ENCODE measurements at places on chromosomes 5 and 9.

- no peak for DNase-seq
Measured at GRCh38 chr9:120916588-120916987, 10.0 kb downstream of the TRAF1 start.

- DNase-seq = no peak
Measured at GRCh38 chr5:162248107-162248713, 180.6 kb downstream of the GABRG2 start.

- no peak for DNase-seq
Measured at GRCh38 chr5:132840896-132841295, 10.4 kb upstream of the SHROOM1 start.

- no peak for DNase-seq
Measured at GRCh38 chr5:124655921-124656511, 90.4 kb downstream of the ZNF608 start.

- DNase-seq = no peak
Measured at GRCh38 chr5:110836851-110837250, 98.0 kb downstream of the SLC25A46 start.

GRCh38 chr5:167916706-167917105 lies 374.7 kb upstream of the WWC1 start:
- no peak for DNase-seq

- no peak for DNase-seq
Measured at GRCh38 chr5:136729901-136730355, 364.6 kb upstream of the TRPC7 start.

DNA sequence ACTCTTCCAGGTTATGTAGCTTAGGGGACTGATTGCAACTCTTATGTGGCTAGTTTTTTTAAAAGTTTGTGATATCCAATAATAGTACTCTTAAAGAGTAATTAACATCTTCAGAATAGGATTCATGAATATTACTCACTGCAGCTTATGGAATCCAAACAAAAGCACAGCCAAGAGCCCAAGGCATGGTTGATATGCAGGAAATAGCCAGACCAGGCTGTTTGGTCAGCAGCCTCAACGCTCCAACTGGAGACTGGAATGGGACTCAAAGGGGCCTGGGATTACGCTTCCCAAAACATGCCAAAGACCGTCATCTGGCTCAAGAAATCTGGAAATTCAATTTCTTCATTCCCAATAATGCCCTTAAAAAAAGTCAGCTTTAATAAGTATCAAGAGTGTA lies 268.6 kb downstream of the SEC61B start:
- no peak for DNase-seq

DNA sequence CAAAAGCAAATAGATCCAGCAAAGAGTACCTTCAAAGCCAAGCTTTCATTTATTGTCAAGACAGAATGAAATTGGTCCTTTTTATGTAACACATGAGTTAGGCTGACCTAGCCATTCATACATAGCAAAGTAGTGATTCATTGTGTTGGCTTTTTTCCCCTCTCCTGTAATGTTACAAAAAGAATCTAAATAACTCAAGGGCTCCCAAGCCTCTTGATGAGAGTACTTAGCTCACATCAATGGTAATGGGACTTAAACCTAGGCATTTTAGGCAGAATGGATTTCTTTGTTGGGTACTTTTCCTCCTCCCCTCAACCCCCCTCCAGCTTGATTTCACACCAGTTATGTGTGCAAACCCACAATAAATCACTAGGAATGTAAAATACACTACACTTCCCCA lies 123.7 kb downstream of the EBF1 start:
- no peak for DNase-seq

DNA sequence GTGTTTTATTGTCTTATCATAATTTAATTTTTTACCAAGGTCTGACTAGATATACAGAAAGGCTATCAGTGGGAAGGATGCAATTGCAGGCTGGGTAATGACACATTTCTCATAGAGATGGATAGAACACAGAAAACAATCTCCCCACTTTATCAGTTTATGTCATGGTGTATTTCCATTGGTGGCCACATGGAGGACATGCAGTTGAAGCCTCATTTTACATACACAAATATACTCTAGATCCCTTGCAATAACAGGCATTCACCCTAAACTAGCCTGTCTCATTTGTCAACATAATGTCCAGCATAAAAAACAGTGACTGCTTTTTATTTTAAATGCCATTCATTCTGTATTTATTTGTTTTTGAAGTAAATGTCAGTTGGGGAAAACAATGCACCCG lies 526.3 kb downstream of the GABRG2 start:
- DNase-seq = no peak

DNA sequence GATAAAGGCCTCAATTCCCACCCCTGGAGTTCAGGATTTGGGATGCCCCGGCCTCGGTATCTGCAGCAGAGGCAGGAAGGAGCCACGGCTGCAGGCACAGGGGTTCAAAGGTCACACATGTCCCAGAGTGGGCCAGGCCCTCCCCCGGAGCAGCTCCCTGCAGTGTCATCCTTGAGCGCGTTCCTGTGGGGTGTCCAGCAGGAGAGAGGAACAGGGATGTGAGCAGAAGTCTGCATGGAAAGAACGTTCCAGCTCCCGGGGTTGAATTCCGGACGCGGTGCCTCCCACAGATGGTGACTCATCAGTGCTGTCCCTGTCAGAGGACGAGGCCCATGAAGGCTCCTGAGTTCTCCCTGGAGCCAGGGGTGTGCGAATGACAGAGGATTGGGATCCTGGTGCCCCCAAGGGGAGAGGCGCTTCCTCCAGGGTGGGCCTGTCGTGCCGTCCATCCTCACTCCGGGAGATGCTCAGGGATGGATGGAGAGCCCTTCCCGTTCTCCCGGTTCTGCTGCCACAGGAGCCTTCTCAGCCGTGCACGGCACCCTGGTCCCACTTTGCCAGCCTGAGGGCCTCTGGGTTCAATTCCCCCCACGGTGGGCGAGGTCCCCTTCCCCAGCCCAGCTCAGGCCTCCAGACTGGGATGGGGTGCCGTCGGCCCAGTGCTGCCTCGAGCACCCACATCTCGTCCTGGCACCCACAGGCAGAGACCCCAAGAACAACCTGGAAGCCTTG lies 3.1 kb downstream of the LCN1 start:
- DNase-seq = no peak

DNA sequence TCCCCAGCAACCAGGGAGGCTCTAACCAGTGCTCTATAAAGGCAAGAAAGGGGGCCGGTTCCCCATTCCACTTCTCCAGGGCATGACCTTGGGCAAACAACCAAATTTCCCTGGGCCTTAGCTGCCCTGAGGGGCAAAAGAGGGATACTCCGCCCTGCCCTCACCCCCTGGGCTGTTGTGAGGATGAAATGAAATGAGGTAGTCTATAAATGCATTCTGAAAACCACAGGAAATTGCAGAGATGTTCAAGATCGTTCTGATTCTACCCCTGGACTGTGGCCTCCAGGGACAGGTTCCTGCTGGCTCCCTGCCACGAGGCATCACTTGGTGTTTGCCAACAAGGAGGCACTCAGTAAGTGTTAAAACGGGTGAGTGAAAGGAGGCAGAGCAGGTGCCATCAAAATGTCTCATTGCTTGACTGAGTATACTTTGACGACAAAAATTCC lies 5.7 kb downstream of the RAPGEF1 start:
- no peak for DNase-seq

DNA sequence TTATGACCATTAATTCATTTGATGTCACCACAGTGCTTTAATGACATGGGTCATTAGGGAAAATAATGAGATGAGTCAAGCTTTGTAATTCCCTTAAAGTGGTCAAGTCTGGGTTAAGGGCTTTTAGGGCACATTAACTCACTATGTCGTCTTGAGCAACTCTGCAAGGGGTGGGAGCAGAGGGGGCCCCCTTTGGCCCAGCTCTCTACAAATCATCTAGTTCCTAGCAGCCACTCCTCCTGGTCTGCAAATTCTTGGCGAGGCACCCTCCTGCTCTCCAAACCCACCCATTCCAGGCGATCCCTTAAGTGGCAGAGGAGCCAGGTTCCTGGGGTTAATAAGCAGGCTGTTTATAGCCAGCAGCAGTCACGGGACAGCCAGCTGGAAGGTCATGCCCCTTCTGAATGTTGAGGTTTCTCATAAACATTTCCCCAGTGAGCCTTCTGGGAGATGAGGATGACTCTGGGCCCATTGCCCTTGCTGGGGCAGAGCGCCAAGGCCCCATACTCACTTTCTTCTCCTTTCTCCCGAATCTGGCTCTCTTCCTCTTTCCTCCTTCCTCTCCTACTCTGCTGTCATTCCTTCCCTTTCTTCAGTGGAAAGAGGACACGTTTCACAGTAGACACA lies 14.3 kb upstream of the GPX3 start:
- no peak for DNase-seq

DNA sequence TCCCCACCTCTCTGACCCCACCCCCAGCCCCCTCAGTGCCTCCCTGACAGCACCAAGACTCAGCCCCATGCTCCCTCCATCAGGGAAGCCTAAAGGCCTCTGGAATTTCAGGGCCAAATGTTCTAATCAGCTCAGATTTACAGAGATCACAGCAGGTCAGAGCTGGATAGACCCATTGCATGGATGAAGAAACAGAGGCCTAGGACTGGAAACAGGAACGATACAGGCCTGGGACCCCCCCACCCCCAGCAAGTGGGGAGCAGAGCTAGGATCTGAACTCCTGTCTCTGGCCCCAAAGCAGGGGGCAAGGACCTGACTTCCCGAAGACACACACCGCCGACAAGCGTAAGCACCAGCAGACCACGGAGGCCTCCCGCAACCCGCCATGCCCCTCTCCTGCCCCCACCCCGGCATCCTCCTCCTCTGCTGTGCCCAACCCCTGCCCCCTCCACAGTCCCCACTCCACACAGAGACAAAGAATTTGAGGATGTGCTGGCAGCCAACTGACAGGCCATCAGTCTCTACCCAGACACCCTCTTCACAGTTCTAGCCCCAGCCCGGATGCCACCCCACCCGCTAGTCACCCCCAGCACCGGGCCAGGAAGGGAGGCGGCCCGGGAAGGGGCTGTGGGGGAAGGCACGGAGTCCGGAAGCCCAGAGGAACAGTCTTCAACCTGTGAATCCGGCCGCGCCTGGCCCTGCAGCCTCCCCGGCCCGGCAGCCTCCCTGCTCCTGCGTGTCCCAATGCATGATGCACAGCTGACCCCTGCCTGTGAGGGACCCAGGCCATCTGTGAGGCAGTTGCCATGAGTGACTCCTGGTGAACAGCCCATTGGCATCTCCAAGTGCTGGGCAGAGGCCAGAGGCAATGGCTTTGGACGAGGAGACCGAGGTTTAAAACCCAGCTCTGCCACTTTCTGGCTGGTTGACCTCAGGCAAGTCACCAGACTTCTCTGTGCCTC lies 31.3 kb downstream of the NDUFA8 start:
- no peak for DNase-seq

- DNase-seq = no peak
Measured at GRCh38 chr5:143403334-143403592, 223 bp downstream of the NR3C1 start.

DNA sequence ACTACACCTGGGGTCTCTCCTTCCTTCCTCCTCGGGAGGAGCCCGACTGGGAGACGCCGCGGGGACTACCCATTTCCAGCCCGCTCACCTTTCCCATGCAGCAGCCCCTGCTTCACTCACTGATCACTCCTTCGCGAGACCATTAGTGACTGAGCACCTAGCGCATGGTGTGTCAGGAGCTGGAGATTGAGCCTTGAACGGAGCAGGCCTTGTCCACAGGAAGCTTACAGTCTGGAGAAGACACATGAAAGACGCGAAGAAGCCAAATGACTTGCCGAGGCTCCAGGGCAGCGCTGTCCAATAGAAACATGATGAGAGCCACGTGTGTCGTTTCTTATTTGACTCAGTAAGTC lies 283 bp upstream of the CFAP90 start:
- DNase-seq = no peak

DNA sequence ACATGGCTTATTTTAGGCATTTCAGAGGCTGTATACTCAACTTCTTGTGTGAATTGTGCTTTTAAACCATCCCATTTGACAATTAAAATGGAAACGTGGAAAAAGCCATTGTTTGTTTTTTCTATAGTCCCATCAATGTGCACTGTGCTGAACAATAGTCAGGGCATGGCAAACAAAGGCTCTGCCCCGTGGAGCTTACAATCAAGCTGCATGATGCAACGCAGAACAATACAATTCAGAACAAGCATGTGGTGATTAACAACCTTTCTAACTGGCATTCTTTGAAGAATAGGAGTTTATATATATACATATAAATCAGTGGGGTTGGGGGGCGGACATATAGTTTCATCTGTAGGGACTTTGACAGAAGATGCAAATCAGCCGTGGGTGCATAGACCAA lies 2125.4 kb upstream of the WWC1 start:
- no peak for DNase-seq

DNA sequence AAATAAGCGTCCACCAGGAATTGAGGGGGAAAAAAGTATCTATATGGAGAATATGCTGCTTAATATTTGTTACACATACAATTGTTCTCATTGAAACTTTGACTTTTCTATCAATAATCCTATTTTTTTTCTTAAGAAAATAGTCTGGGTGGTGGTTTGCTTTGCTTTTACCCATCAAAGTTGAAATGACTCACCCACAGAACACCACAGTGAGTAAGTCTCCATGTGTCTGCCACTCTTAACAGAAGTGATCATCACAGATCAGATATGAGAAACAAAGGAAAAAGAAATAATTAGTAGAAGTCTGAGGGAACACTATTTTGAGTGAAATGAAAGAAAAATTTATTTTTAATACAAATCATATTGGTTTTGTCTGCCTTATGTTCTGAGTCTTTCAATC lies 742.8 kb downstream of the CDH9 start:
- DNase-seq = no peak

DNA sequence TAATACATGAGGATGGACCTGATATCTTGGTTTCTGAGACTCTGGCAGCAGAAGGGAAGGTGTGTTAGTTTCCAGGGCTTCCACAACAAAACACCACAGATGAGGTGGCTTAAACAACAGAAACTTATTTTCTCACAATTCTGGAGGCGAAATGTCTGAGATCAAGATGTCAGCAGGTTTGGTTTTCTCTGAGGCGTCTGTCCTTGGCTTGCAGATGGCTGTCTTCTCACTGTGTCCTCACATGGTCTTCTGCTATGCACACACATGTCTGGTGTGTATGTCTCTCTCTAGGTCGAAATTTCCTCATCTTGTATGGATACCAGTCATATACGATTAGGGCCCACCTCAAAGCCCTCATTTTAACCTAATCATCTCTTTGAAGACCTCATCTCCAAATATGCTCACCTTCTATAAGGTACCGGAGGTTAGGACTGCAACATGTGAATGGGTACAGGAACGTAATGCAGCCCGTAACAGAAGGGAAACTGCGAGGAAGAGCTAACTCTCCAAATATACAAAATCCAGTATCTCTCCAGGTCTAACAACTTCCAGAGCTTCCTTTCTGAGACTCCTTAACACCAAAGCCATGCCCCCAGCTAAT lies 139.8 kb upstream of the SMARCA2 start:
- no peak for DNase-seq

GRCh38 chr9:93899609-93900435 lies 55.3 kb downstream of the BARX1 start:
- DNase-seq = no peak
